NCI-H510A (cell line): ENCODE measurements at places on chromosomes 1 and 21.

GRCh38 chr1:118767971-118768370 lies 220.2 kb downstream of the TBX15 start:
- DNase-seq: no peak

- DNase-seq: no peak
Measured at GRCh38 chr1:94202241-94202640, 35.1 kb downstream of the ARHGAP29 start.

GRCh38 chr1:42369471-42369870 lies 11.1 kb upstream of the RIMKLA start:
- no peak for DNase-seq

GRCh38 chr1:3461238-3461933 lies 6.9 kb downstream of the ARHGEF16 start:
- DNase-seq: no peak

DNA sequence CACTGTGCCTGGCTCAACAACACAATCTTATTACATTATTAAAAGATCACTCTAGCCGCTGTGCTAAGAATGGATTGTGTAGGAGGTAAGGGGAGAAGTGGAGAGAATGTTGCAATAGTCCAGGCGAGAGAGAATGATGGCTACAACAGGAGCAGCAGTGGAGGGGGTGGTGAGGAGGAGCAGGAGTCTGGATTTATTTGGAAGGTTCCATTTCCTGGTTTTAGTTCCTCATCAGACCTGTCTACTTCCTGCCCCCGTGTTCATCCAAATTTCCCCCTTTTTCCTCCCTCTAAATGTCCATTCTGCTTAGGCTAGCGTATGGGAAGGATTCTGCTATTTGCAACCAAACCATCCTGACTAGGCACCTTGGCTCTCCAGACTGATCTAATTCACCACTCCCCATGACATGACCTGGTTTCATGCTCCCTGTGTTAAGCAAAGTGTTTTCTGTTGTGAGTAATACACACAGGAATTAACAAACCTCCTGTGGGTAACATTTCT lies 35.1 kb upstream of the EYA3 start:
- no peak for DNase-seq

- no peak for DNase-seq
Measured at GRCh38 chr1:27176954-27177353, 22.0 kb upstream of the SLC9A1 start.

DNA sequence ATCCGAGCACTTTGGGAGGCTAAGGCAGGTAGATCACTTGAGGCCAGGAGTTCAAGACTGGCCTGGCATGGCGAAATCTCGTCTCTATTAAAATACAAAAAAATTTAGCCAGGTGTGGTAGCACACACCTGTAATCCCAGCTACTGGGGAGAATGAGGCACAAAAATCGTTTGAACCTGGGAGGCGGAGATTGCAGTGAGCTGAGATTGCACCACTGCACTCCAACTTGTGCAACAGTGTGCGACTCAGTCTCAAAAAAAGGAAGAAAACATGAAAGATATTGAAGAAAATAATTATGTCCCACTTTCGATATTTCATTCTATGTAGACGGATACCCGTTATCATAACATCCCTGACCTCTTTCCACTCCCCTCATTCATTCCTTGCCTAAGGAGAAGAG lies 19.2 kb downstream of the TUT4 start:
- no peak for DNase-seq

GRCh38 chr1:242083742-242084141 lies 84.8 kb upstream of the MAP1LC3C start:
- no peak for DNase-seq

GRCh38 chr1:33137800-33138199 lies 44.0 kb downstream of the TRIM62 start:
- DNase-seq: no peak

DNA sequence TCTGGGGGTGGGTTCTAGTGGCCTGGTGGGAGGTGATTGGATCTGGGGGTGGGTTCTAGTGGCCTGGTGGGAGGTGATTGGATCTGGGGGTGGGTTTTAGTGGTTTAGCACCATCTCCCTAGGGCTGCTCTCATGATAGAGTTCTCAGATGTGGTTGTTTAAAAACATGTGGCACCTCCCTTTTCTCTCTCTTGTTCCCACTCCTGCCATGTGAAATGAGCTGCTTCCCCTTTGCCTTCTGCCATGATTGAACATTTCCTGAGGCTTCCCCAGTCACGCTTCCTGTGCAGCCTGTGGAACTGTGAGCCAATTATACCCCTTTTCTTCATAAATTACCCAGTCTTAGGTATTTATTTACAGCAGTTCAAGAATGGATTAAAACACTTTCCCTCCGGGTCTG lies 327.3 kb upstream of the AJAP1 start:
- DNase-seq: no peak

DNA sequence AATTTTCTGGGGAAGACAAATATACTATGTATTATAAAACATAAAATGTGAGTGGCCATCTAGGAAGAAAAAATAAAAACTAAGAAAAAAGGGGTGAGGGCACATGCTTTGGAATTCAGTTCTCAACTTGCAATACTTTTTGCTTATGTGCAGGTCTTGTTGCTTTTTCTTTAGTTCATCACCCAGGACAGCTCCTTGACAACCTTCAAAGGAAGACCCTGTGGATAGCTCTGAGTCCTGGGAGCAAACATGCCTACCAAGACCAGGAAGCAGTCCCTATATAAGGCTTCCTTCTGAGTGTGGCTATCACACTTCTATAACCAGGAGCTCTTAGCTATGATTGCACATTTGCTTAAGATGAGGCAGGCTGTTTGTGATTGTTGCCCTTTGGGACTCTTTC lies 78.0 kb downstream of the WDR64 start:
- DNase-seq: no peak
